ELF-1 (cell line): ENCODE measurements at places on chromosomes 12 and 14.

DNA sequence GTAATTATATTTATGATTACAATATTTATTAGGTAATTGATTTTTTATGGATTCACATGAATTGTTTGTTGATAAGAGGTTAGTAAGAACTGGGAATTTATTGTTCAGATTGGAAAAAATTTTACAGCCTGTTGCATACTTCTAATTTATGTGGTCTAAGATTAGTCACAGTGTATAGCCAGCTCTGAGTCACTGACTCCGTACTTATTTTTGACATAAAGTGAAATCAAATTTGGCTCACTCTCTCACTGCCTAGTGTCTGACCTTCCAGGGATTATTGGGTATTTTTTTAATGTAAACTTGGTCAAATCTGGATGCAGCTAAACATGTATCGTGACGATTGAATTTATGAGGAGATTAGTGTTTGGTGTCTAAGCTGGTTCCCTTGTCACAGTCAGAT lies 109.3 kb downstream of the PTPRQ start:
- DNase-seq = no peak

- DNase-seq = no peak
These were observed 6.0 kb upstream of the SDSL start for GRCh38 chr12:113416091-113416754.

- DNase-seq = no peak
These were observed 436 bp downstream of the ASB2 start for GRCh38 chr14:93975791-93976476.

- DNase-seq = no peak
These were observed 57.0 kb upstream of the NPFF start for GRCh38 chr12:53564278-53564677.

DNA sequence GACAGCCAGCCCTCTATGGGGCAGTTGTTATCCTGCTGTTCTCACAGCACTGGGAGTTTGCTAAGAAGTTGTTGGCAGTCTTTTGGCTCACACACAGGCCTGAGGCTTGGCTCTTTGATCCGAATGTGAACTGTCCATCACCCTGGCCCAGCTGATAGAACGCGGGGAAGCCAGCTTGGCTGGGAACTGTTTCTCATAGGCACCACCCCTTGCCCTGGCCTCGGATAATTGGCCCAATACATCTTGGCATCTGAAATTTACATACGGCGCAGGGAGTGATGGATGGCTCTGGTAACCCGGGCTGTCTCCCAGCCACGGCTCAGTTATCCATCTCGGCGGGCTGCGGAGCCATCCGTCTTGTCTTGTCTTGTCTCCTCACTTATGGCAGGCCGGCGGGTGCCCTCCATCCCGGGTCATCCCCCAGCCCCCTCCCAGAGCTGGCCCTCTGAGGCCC lies 164.1 kb downstream of the PHETA1 start:
- DNase-seq = peak; percentile 54

- DNase-seq = no peak
These were observed 114.3 kb upstream of the RPH3A start for GRCh38 chr12:112677050-112677765.

GRCh38 chr14:59093902-59094301 lies 94.6 kb upstream of the DAAM1 start:
- DNase-seq = no peak

GRCh38 chr14:101584055-101584859 lies 23.0 kb downstream of the DIO3 start:
- DNase-seq = no peak

GRCh38 chr12:113006206-113006605 lies 27.9 kb downstream of the OAS2 start:
- no peak for DNase-seq

DNA sequence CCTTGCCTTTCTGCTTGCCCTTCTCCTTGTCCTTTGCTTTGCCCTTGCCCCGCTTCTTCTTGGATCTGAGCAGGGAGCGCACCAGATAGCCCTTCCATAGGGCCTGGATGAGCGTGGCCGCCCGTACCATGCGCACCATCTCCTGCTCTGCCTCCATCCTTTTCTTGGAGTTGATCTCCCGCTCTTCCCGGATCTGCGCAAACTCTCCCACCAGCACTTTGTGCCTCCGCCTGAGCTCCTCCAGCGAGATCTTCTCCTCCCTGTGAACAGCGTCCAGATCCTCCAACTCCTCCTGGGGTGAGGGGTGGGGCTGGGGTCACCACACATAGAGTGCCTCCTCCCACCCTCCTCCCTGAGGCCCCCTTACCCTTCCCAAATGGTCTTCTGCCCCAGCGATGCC lies 10.1 kb downstream of the RITA1 start:
- no peak for DNase-seq

DNA sequence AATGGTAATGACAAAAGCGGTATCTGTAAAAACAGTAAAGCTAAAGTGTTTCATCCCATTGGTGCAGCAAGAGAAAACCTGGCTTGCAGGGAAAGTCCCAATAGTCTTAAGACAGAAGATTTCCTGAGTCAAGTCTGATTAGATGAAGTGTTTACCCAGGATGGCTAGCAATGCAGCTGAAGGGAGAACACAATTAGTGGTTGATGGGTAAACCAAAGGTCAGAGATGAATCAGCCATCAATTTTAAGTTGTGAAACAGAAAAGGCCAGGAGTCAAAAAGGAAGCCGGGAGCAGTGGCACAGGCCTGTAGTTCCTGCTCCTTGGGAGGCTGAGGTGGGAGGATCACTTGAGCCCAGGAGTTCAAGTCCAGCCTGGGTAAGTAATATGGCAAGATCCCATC lies 52.6 kb downstream of the SEC23A start:
- no peak for DNase-seq

- no peak for DNase-seq
These were observed 6.2 kb downstream of the ANKRD13A start for GRCh38 chr12:110005319-110005973.

DNA sequence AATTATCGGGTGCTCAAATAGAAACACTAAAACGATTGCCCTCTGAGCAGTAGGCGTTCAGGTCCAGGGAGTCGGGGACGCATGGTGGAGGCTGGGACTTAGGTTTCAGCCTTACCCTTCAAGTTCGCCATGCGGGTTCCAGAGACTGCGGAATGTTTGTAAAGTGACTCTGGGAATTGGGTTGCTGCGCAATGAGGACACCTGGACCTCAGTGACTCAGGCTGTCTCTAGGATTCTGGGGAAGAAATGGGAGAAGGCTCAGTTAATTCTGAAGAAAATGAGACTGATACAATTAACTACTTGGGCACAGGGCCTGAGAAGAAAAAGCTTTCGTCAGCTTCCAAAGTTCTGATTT lies 1.1 kb downstream of the LGALS3 start:
- DNase-seq = no peak
